Amygdala (tissue), 56 donors: ENCODE measurements at places on chromosomes 6 and 20.

DNA sequence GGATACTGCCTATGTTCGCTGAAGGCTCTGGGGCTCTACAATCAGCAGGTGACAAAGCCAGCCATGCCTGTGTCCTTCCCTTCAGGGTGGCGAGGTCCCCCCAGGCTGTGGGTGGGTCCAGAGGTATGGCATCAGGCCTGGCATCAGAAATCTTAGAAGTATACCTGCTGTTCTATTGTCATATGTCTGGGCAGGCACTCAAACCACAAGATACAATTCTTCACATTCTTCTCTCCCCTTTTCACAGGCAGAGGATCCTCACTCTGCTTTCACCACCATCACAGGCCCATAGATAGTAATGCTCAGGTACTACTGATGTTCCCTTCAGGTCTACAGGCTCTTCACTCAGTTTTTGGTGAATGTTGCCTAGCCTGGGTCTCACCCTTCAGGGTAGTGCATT is 1180.0 kb upstream of the CITED2 start:
- DNase-seq: no peak

DNA sequence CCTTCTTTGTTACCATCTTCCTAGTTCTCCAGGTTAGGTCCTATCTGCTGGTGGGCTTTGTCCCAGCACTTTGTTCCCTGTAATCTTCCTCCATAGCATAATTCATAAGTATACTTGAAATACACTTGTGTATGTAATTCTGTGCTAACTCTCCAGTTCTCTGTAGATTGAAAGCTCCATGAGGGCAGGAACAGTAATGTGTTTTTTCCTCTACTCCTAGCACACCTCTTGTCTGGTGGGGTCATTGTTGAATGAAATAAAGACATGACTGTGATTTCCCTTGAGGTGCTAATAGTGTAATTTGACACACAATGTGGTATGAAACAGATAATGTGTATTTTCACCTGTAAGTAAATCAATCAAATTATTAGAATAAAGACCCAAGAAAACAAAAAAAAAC is 30.0 kb downstream of the MAP3K4 start:
- DNase-seq: no peak

GRCh38 chr20:25073544-25073943 is 8.4 kb downstream of the VSX1 start:
- no peak for DNase-seq

DNA sequence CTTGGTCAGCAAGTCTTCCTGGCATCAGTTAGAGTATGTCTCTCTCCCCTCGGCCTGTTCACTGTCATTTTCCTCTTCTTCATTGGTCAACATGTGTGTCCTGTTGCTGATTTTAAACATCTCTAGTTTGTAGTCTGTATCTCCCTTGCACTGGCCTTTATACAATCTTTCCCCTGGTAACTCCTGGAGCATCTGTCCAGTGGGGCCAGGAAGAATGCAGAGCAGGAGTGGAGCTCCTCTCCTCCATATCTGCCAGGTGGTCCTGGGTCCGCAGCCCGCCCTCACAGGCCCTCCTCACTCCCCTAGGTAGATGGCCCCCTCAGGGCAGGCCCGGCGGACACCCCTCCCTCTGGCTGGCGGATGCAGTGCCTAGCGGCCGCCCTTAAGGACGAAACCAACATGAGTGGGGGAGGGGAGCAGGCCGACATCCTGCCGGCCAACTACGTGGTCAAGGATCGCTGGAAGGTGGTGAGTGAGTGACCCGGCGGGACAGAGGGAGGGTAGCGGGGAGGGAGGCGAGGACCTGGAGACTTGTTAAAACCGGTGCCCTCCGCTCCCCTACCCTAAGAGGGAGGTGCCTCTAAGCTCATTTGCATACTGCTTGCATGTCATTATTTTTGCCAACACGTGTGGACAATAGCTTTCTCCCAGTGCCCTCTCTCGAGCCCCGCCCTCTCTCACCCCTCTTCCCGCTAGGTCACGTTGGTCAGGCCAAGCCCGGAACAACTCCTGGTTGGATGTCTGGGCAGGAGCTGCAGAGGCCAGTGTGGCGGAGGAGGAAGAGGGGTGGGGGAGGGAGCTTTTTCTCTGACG is 3.2 kb downstream of the TTBK1 start:
- DNase-seq: peak; percentile 79

DNA sequence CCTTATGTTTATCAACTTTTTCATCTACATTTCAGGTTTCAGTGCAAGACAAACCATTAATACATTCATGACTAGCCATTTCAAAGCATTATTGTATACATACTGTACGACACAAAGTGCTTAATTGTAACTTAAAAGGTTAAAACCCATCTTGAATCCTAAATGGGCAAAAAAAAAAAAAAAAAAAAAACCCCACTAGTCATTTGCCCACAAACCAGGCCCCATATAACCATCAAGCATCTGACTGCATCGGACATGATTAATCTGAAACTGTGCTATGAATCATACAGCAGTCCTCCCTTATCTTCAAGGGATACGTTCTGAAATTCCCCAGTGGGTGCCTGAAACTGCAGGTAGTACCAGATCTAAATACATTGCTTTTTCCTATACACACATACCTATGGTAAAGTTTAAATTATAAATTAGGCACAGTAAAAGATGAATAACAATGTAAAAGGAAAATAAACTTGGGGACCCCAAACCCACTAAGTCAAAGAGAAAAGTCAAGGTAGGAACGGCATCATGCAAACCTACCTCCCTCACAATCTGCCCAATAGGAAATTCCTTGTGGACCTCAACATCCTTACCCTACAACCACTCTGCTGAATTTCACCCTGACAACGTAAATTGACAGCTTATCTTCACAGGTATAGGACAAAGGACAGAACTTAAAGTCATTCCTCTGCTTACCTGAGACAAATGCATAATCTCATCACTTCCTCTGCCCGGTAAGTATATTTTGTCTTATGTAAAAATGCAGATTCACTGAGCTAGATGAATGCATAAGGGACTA is 14.3 kb downstream of the B4GALT5 start:
- no peak for DNase-seq

- DNase-seq: no peak
Observed at GRCh38 chr6:127192911-127193541, 73.6 kb upstream of the RNF146 start.

DNA sequence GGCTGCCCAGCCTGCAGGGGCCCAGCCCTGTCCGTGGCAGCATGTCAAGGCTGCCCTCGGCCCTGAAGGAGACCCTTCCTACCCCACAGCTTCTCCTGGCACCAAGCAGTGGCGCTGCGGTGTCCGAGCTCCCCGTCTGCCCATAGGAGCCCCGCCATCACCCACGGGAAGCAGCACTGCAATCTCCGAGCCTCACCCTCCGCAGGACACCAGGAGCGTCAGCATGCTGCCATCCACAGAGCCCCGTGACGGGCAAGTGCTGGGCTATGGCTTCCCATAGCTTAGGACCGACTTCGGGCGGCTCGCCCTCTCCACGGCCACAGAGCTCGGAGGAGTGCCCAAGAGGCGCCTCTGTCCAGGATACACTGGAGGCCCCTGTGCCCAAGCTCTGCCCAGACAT is 25.1 kb downstream of the YTHDF1 start:
- DNase-seq: no peak

DNA sequence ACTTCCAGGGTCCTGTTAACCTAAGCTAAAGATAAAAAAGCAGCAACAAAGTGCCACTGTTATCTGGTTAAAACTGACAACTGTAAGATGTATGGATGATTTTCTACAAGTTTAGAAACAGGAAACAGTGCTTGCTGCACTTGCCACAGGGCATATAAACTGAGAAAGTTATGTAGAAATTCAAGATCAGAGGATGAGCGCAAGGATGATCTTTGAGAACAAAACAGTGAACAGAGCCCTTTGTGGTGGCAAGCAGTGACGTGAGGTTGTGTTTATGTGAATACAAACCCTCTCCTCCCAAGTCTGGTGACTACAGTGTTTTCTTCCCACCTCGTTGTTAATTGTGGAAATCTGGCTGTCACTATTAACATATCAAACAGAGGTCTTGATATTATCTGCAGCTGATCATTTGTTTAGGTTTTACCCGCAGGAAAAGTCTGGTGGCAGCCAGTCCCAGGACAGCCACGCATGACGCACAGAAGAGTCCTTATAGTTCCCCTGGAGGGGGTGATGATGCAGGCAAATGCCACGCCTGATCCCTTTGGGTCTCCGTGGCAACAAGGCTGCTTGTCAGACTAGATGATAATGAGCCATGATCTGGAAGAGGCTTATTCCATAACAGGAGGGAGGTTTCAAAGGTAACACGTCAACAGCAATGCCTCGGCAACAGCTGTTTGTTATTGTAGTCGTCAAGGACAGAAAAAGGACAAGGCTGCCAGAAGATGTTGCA is 43.1 kb upstream of the TNFAIP3 start:
- DNase-seq: no peak

DNA sequence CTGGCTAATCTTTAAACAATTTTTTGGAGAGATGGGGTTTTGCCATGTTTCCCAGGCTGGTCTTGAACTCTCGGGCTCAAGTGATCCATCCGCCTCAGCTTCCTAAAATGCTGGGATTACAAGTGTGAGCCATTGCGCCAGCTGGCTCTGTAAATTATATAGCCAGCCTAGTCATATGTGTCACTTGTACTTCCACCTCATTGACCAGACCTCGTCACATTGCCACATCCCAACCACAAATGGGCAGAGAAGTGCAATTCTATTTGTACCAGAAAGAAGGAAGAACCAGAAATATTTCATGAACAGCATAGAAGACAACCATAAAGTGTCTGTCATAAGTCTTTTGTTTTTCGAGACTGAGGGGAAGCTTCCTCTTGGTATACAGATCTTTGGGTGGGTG is 304.9 kb upstream of the RNF24 start:
- no peak for DNase-seq

- DNase-seq: no peak
Observed at GRCh38 chr20:44104798-44105517, 82.0 kb downstream of the JPH2 start.

DNA sequence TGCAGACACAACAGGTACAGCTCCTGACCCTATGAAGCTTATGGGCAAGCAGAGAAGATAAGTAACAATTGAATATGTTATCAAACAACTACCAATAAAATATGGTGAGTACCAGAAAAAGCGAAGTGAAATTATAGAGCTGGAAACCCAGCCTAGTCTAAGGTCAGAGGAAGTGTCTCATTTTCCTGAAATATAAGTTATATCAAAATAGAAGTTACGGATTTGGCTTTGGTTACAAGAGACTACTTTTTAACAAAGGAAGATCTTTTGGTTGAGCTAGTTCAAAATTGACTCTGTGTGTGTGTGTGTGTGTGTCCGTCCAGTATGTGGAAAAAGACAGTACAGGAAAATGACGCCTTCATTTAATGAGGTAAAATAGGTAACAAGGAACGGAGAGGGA is 8.9 kb downstream of the STX11 start:
- DNase-seq: no peak

DNA sequence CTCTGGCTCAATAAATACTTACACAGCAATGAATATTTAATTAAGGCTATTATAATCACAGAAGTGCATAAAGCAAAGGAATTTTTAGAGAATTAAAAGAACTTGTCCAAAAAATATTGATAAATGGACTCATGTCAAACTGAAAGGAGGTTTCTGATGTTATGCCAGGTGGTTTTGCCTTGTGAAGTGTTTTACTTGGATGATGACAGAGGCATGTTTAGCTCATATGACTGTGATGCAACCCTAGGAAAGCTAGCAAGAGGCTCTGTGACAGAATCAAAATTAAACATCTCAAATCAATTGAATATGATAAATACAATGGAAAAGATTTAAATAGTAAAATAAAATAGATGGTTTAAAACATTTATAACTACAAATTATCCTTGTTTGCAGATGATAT is 137.3 kb downstream of the TMEM200A start:
- no peak for DNase-seq
